Peyer's patch (tissue), 4 donors: ENCODE measurements at places on chromosomes 5 and 9. TPM values are rescaled to one million over a fixed set of nuclear protein-coding genes. Genes with fewer than 3 reads are reported as not detected.
A peak's percentile ranks its signal among the peaks of the same experiment; 100 is the strongest.

DNA sequence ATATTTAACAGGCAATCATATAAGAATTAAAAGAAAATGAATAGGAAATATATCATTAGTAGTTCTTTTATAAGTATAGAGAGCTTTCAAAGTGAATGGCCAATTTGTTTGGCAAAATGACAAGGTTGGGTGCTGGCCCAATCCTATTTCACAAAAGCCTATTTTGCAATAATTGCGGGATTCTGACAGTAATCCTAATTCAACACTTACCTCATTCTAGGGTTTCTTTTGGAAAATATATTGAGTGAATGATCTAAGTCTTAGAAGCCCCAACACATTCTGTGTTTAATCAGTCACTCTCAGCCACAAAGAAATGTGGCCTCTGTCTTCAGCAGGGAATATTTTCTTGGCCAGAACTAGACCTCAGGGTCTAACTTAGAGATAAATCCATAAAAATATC is 835.9 kb upstream of the ZNF608 start:
- DNase-seq: no peak
- no peaks in the 10 kb centered on the region for H3K27me3 ChIP-seq
- H3K27ac ChIP-seq: no peak overlapping the region
- H3K36me3 ChIP-seq: no peaks in the 10 kb centered on the region
- no peaks in the 10 kb centered on the region for H3K4me1 ChIP-seq

- H3K4me3 ChIP-seq: no peak overlapping the region
- H3K36me3 ChIP-seq: no peaks in the 10 kb centered on the region
- peak overlapping the region; percentile 73 for H3K27ac ChIP-seq
- no peak for DNase-seq
Observed at GRCh38 chr5:132101385-132101880, 27.8 kb downstream of the CSF2 start.

GRCh38 chr9:131126059-131126426 is 657 bp downstream of the NUP214 start:
- peak overlapping the region; percentile 86 for H3K4me3 ChIP-seq
- peak overlapping the region; percentile 83 for H3K27ac ChIP-seq
- H3K4me1 ChIP-seq: no peaks in the 10 kb centered on the region
- H3K36me3 ChIP-seq: no peaks in the 10 kb centered on the region
- no peaks in the 10 kb centered on the region for H3K27me3 ChIP-seq
- DNase-seq: no peak

GRCh38 chr5:154526231-154527226 is 48.5 kb upstream of the HAND1 start:
- H3K4me3 ChIP-seq: no peak overlapping the region
- DNase-seq: no peak
- H3K27me3 ChIP-seq: peaks cover 4% of the 10 kb centered on the region
- H3K27ac ChIP-seq: no peak overlapping the region
- no peaks in the 10 kb centered on the region for H3K36me3 ChIP-seq

GRCh38 chr9:21096172-21096900 is 18.6 kb upstream of the IFNB1 start:
- peaks cover 13% of the 10 kb centered on the region for H3K4me1 ChIP-seq
- DNase-seq: no peak
- H3K27me3 ChIP-seq: no peaks in the 10 kb centered on the region

DNA sequence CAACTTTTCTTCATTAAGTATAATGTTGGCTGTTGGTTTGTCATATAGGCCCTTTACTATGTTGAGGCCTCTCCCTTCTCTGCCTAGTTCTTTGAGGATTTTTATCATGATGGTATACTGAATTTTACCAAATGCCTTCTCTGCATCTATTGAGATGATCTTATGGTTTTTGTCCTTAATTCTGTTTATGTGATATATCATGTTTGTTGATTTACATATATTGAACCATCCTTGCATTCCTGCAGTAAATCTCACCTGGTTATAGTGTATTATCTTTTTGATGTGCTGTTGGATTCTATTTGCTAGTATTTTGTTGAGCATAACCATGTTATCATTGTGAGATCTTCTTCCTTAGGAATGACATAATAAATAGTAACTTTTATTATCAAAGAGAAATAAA is 362.9 kb downstream of the CCDC171 start:
- no peaks in the 10 kb centered on the region for H3K4me1 ChIP-seq
- no peak overlapping the region for H3K27ac ChIP-seq
- no peaks in the 10 kb centered on the region for H3K27me3 ChIP-seq
- no peak overlapping the region for H3K4me3 ChIP-seq
- no peaks in the 10 kb centered on the region for H3K36me3 ChIP-seq

DNA sequence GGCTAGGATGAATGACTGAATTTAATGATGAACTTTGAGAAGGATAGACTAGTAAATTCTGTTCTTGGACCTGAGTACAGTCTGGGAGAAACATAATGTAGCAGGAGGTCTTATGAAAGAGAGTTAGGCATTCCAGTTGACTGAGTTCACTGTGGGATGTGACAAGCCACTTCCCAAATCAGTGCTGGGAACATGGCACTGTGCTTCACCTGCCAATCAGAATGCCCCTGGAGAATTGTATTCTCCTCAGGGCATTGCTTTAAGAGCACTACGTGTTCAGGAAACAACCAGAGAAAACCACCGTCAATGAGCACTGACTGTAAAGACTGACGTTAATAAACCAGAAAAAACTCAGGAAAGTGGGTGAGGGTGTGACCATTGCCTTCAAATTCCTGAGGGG is 1.2 kb downstream of the CCDC107 start:
- peaks cover 6% of the 10 kb centered on the region for H3K4me1 ChIP-seq
- H3K36me3 ChIP-seq: no peaks in the 10 kb centered on the region
- peak overlapping the region; percentile 91 for H3K27ac ChIP-seq
- no peak for DNase-seq
- peak overlapping the region; percentile 99 for H3K4me3 ChIP-seq

- no peak for DNase-seq
- H3K4me1 ChIP-seq: no peaks in the 10 kb centered on the region
Observed at GRCh38 chr9:132698989-132699388, 28.7 kb downstream of the GTF3C4 start.

- no peak for DNase-seq
- no peaks in the 10 kb centered on the region for H3K36me3 ChIP-seq
- H3K4me1 ChIP-seq: peaks cover 3% of the 10 kb centered on the region
- H3K4me3 ChIP-seq: no peak overlapping the region
Observed at GRCh38 chr5:61619777-61620518, 287.9 kb downstream of the ZSWIM6 start.

DNA sequence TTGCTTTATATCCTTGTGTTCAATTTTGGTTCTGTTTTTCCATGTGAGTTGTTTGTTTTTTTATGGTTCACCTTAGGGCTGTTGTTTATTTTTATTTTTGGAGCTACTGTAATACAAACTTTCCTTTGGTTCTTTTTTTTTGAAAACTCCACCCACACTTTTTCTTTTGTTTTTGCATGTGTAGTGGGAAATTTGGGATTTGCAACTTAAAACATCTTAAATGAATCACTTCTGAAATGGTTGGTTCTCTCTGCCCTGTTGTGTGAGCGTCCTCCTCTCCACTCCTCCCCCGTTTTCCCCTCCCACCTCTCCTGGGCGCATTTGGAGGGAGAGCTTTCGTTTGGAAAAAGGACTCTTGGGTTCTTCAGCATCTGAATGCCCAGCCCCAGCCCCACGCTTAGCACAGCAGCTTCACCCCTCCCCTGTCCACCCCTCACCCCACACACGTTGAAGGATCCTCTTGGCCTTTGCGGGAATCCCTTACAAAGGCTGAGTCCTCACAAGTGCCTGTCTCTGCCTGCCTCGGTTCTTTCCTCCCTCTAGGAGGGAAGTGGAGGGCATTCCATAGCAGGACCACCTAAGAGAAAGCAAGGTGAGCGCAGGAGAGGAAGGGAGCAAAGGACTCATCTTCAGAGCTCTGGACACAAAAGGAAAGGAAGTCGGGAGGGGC is 67.2 kb downstream of the DMRT1 start:
- no peak overlapping the region for H3K27ac ChIP-seq
- H3K27me3 ChIP-seq: no peaks in the 10 kb centered on the region
- no peak for DNase-seq
- no peaks in the 10 kb centered on the region for H3K36me3 ChIP-seq
- H3K4me1 ChIP-seq: no peaks in the 10 kb centered on the region

DNA sequence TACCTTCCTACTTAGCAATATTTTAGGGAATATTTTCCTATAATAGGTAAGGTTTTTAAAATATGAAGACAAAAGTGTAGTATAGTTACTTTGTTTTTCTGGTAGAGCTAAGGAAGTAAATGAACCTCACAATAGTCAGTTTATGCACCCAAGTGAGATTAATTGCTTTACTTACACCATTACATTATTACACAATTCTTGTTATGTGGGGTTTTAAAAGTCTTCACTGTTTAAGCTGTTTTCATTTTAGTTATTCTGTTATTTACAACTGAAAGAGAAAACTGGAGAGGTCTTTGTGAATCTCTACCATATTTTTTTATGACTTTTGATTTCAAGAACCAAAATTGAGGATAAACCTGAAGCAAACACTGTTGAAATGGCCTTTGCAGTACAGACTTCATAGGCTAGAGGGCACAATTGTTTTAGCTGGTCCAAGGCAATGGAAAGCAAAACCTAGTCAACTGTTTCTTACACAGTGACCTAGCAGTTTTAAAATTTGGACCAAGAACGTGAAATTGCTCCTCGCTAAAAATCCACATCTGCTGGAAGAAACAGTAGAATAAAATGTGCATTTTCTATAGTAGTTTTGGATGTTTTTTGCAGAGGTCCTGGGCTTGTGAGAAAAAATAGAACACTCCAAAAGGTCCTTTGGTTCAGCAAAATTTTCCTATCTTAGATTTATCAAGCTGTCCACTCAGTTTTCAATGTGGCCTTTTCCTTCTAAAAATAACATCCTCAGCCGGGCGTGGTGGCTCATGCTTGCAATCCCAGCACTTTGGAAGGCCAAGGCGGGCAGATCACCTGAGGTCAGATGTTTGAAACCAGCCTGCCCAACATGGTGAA is 66.4 kb upstream of the FER start:
- H3K4me3 ChIP-seq: no peak overlapping the region
- DNase-seq: no peak
- no peak overlapping the region for H3K27ac ChIP-seq
- H3K27me3 ChIP-seq: no peaks in the 10 kb centered on the region
- H3K36me3 ChIP-seq: no peaks in the 10 kb centered on the region

GRCh38 chr9:21516796-21517195 is 34.7 kb upstream of the IFNE start:
- H3K27me3 ChIP-seq: no peaks in the 10 kb centered on the region
- no peak for DNase-seq
- H3K36me3 ChIP-seq: no peaks in the 10 kb centered on the region

- no peak for DNase-seq
- H3K27ac ChIP-seq: no peak overlapping the region
Observed at GRCh38 chr5:159811712-159812111, 104.6 kb upstream of the ADRA1B start.

- H3K4me3 ChIP-seq: no peak overlapping the region
- H3K27ac ChIP-seq: no peak overlapping the region
- DNase-seq: peak; percentile 45
- no peaks in the 10 kb centered on the region for H3K27me3 ChIP-seq
- H3K4me1 ChIP-seq: no peaks in the 10 kb centered on the region
Observed at GRCh38 chr5:41193456-41194205, 19.7 kb downstream of the C6 start.

GRCh38 chr5:103041071-103041676 is 78.8 kb downstream of the GIN1 start:
- no peaks in the 10 kb centered on the region for H3K27me3 ChIP-seq
- no peak for DNase-seq
- no peaks in the 10 kb centered on the region for H3K36me3 ChIP-seq

GRCh38 chr5:59061377-59061776 is 478.5 kb downstream of the RAB3C start:
- H3K27ac ChIP-seq: no peak overlapping the region
- H3K36me3 ChIP-seq: no peaks in the 10 kb centered on the region
- no peak overlapping the region for H3K4me3 ChIP-seq
- no peaks in the 10 kb centered on the region for H3K27me3 ChIP-seq

GRCh38 chr5:52943285-52943684 is 45.9 kb upstream of the ITGA2 start:
- H3K4me1 ChIP-seq: no peaks in the 10 kb centered on the region
- H3K27ac ChIP-seq: no peak overlapping the region
- no peak overlapping the region for H3K4me3 ChIP-seq

GRCh38 chr5:172454358-172455086 is at the start of gene SH3PXD2B:
SH3PXD2B (minus strand) TSS chr5:172454525; CDS start chr5:172454352, 173 bp downstream.
- H3K4me1 ChIP-seq: no peaks in the 10 kb centered on the region
- peak within 1 kb of the TSS; percentile 7 for H3K27ac ChIP-seq

GRCh38 chr9:135948968-135949367 is 12.2 kb downstream of the UBAC1 start:
- H3K36me3 ChIP-seq: no peaks in the 10 kb centered on the region
- DNase-seq: no peak
- H3K4me1 ChIP-seq: no peaks in the 10 kb centered on the region
- no peaks in the 10 kb centered on the region for H3K27me3 ChIP-seq

DNA sequence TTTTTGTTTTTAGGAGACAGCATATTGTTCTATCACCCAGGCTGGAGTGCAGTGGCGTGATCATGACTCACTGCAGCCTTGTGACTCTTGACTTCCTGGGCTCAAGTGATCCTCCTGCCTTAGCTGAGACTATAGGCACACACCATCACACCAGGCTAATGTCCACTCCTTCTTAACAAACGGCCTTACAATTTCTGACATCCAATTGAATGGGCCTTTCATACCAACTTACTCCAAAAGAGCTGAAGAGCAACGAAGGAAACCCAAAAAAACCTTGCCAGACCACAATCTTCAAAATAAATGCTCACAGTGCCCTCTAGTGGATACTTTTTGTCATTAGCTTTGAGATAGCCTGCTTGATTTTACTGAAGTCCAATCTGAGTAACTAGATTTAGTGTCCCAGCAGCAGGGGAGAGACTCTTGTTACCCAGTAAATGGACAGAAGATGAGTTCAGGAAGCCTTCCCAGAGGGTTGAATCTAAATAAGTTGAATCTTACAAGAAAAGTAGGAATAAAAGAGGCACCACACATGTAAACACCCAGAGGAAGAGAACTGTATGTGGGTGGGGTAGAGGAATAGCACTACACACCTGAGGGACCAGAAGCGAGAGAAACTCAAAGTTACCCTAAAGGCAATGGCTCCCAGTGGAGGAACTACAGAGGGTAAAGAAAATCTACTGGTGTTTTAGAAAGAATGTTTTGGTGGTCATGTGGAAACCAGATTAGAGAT is 9.3 kb downstream of the ZNF622 start:
- no peak overlapping the region for H3K27ac ChIP-seq
- no peaks in the 10 kb centered on the region for H3K27me3 ChIP-seq
- no peak overlapping the region for H3K4me3 ChIP-seq
- DNase-seq: no peak
- no peaks in the 10 kb centered on the region for H3K4me1 ChIP-seq

Gene RNF183
- total RNA-seq: 0.35 TPM

Gene CDH9
- total RNA-seq: not detected

Gene SIT1
- not detected for total RNA-seq

Gene CD74
- 1,531 TPM for total RNA-seq

Gene SPATA31C1
- total RNA-seq: not detected

Gene PCDHB9
- 0.18 TPM for total RNA-seq

Gene KCNN2
- not detected for total RNA-seq
